Stimulated activated CD4-positive, alpha-beta T cell treated with anti-CD3 and anti-CD28 coated beads, Interleukin-4, amount 100 ng/mL, for 1 hour (primary cell): ENCODE measurements at places on chromosomes 4 and X.

DNA sequence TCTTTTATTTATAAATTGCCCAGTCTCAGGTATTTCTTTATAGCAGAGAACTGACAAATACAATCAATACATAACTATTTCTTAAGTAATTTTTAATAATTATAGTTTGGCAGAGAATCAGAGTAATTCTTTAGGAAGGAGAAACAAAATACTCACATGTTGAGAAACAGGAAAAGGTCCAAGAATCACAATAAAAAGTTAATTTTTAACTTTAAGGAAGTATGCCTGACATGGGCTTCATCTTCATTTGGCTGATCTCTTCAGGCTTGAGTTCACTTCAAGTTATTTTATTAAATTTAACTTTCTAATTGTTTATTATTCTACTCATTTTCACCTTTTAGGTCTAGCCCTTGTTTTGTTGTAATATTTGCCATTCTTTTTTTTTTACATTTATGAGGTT lies 36.1 kb upstream of the RNF150 start:
- no peak for DNase-seq

GRCh38 chr4:110165382-110166286 lies 32.8 kb downstream of the ELOVL6 start:
- peak; percentile 46 for DNase-seq

- DNase-seq, result no peak
These were observed 242.4 kb upstream of the CNKSR2 start for GRCh38 chrX:21131786-21132185.

DNA sequence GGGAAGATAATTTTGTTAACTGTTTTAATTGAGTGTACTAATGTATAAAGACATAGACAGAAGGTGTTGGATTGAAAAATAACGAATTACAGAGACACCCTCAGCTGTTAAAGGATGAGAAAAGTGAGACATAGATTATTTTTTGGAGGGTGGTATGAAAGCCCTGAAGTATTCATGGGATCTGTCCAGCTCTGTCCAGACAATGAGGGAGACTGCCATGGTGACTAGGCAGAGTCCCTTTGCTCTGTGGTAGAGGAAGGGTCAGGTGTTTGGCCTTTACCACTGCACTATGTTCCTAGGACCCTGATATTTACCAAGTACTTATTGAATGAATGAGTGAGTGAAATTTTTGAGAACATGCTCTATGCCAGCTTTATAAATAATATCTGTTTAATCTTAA lies 11.4 kb downstream of the FGF2 start:
- DNase-seq, result no peak

DNA sequence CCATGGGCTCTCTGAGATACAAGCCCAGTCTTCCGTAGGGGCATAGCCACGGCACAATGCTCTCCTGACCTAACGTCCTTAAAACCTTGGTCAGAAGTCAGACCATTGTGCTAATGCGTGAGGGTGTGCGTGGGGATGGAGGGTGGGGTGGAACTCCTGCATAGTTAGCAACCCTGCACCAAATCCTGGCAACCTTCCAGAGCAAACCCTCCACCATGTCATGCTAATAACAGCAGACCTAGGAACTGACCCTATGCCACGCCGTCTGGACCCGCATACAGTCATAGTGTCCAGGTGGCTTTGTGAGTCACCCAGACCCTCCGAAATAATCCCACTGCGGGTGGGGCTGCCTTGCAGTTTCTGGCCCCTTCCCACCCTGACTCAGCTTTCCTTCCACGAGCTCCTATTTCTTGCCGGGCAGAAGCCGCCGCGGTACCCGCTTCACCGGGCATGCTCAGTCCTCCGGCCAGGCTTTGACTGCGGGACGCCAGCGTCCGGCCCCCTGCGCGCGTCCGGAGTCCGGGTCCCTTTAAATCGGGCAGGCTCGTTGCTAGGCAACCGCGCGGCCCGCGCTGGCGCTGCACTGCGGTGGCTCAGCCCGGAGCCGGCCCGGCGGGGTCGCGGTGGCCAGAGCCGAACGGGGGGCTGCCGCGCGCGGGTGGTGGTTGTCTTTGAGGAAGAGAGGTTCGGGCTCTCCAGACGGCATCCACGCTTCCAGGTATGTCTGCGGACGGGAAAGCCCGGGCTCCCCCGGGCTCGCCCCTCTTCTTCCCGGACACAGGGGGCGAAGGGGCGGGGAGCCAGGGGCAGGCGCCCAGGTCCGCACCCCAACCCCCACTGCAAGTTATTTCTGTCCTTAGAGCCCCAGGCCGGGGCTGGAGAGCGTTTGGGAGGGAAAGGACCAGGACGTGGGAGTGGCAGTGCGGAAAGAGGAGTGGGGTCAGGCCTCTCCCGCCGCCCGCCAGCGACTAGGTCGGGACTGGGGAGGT lies at the start of gene CCDC160:
Gene CCDC160 (plus strand): TSS at position 557 of the 989 bp plus-strand sequence. CDS start 7,619 bp downstream, outside the sequence.
- DNase-seq, result peak; percentile 4
